ENCODE measurements at places on chromosomes 16 and 17. TPM values are rescaled to one million over a fixed set of nuclear protein-coding genes. Genes with fewer than 3 reads are reported as not detected.

Gene PIK3R6
- 2.1 TPM for total RNA-seq

Gene SLFN14
- not detected for total RNA-seq

Gene CDH5
- total RNA-seq, result 43.1 TPM

Gene TRIM16
- 21.7 TPM for total RNA-seq

Gene KRT28
- total RNA-seq, result not detected

Gene AATK
- total RNA-seq, result 3.3 TPM

Gene SLC16A5
- 8.1 TPM for total RNA-seq

Gene DRC3
- total RNA-seq, result 1.1 TPM

Gene CD300H
- 1.2 TPM for total RNA-seq

Gene RMI2
- total RNA-seq, result 1.4 TPM

Gene LRRC37A3
- 14.8 TPM for total RNA-seq

Gene GP2
- 0.51 TPM for total RNA-seq

Gene ABCA9
- total RNA-seq, result 33.6 TPM

Gene C17orf50
- total RNA-seq, result not detected

Gene NOTUM
- total RNA-seq, result not detected

Gene SLC38A8
- not detected for total RNA-seq

Gene CDK3
- total RNA-seq, result 2.9 TPM

Gene EXOC3L1
- 1.6 TPM for total RNA-seq

Gene EVPLL
- not detected for total RNA-seq

Gene GPRC5B
- total RNA-seq, result 31.4 TPM

Gene MTSS2
- 145 TPM for total RNA-seq

Gene CBX2
- total RNA-seq, result 1.8 TPM

Gene CCL23
- total RNA-seq, result 2.6 TPM

Gene CCDC154
- total RNA-seq, result 0.76 TPM

Gene CA7
- not detected for total RNA-seq

Gene SCN4A
- 2.2 TPM for total RNA-seq

Gene ABCC12
- not detected for total RNA-seq

Gene PPP1R27
- not detected for total RNA-seq

Gene ITFG1
- 37.6 TPM for total RNA-seq

Gene CA5A
- not detected for total RNA-seq

Gene OTOP2
- total RNA-seq, result not detected

Measured in posterior vena cava (tissue), 2 donors.